ENCODE measurements at places on chromosomes 1 and 21.
A peak's percentile ranks its signal among the peaks of the same experiment; 100 is the strongest.

DNA sequence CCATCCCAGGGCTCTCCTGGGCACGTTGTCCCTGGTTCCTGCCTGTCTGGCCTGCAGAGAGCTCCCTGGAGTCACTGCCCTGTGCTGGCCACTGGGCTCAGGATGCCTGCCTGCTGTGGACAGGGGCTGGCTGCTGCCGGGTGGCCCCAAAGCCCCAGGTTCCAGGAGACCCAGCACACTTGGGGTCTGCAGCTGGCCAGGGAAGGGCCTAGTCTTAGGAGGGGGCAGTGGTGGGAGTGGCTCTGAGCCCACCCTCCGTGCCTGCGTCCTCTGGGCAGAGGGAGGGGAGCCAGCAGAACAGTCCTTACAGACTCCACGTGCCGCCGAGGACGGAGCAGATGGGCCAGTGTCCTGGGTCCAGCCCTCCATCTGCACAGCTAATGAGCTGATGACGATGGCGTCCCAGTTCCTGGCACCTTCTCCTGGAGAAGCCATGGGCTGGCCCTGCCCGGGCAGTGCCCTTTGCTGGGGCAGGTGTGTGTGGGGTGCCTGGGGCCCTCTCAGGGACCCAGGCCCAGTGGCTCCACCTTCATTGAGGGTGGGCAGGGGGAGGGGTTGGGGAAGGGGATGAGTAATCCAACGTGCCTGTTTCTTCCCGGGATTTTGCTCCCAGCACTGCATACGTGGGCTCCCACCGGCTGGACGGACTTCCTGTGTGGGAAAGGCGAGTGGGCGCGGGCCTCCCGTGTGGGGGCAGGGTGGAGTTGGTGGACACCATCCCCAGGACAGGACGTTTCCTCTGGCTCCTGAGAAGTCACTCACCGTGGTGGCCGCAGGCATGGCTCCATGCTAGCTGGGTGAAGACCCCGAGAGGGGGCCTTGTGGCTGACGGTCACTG, 6.8 kb upstream of the PLCH2 start:
- DNase-seq, result no peak

GRCh38 chr1:210252621-210253051, 20.0 kb downstream of the SERTAD4 start:
- DNase-seq, result no peak

- no peak for DNase-seq
Observed at GRCh38 chr1:118023199-118023598, 93.7 kb downstream of the WDR3 start.

DNA sequence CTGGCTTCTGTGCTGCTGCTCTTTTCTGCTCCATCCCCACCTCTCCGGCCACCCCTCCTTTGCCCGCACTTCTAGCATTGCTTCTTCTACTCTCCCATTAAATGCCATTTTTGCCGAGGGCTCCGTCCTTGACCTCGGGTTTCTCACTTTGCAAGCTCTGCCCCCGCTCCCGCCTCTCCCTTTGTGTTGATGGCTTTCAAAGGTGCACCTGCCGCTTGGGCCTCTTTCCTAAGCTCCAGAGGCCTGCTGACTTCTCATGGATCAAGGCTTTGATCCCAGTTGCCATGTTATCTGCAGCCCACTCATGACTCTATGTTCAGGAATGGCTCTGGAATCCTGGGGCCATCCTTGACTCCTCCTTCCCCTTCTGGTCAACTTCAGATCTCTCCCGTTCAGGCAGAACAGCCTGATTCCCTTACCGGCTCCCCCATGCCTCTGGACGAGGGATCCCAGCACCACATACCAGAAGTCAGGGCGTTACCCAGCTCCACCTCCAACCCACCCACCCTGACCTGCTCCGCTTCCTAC, 54.3 kb downstream of the TLR5 start:
- no peak for DNase-seq

- DNase-seq, result no peak
Observed at GRCh38 chr21:37358397-37358796, 8.2 kb upstream of the DYRK1A start.

- peak; percentile 62 for DNase-seq
Observed at GRCh38 chr1:221439747-221440501, 302.0 kb downstream of the DUSP10 start.

- DNase-seq, result no peak
Observed at GRCh38 chr1:21539933-21540332, 30.7 kb downstream of the ALPL start.

GRCh38 chr1:228261706-228262105, 53.9 kb downstream of the OBSCN start:
- DNase-seq, result no peak

DNA sequence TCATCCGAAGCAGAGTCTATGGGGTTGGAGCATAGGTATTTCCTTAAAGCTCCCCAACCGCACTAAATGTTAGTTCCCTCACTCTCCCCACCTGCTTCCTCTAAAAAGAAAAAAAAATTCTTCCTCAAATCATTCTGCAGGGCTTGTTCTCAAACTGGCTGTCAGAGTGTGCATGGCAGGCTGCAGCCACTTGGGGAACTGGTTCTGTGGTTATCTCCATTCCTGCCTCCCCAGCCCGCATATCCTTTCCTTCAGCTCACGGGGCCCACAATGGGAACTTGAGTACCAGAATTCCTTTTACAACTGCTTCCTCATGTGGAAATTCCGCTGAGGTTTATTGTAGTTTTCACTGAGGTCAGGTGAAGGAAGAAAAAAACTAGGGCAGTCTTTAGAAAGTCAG, 159.2 kb downstream of the PIGK start:
- DNase-seq, result no peak

- DNase-seq, result no peak
Observed at GRCh38 chr1:21655748-21656147, 13.4 kb downstream of the RAP1GAP start.

- DNase-seq, result no peak
Observed at GRCh38 chr1:85448358-85448757, 16.6 kb downstream of the DDAH1 start.

DNA sequence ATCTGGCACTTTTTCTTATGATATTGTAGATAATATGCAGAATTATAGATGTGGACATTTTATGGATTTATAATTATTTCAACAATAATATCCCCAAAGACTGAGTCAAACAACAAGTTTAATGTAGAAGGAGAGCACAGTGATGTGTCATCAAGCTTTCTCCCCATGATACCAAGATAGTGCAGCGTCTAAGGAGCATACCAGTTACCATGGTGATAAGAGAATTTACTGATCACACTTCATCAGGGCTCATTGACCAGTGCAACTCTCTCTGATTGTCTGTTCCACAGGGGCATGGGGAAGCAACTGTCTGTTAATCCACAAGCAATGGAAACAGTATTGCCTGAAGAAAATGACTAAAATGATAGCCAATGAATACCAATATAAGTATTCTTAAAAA, 209.6 kb upstream of the DPYD start:
- DNase-seq, result no peak

GRCh38 chr1:2861988-2862813, 60.7 kb upstream of the TTC34 start:
- DNase-seq, result no peak

GRCh38 chr1:189350983-189351616, 1126.6 kb downstream of the BRINP3 start:
- no peak for DNase-seq

DNA sequence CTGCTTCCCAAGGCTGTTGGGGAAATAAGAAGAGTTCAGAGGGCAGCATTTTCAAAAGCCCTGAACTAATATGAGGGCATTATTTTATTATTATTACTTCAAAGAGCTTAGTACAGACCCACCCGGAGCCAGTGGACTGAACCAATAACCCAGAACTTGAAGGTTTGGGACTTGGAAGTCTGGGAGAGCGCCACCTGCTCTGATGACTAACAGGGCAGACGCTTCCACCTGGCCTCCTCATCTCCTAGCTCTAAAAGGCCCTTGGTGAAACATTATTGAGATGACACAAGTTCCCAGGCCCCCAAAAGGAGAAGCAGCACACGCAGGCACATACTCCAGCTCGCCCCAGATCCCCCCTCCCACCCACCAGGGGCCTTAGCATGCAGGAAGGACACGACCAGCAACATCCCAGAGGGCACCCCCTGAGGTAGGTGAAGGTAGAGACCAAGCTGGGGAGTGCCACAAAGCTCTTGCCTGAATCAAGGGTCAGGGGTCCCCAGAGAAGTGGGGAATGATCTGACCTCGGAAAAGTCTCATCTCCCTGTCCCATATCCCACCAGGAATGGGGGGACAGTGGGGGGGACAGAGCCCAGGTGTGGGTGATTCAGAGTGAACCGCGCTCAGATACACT, 1.3 kb downstream of the DLGAP3 start:
- no peak for DNase-seq

GRCh38 chr1:30895382-30895943, 13.1 kb downstream of the SDC3 start:
- no peak for DNase-seq

GRCh38 chr1:218600968-218601367, 255.8 kb downstream of the TGFB2 start:
- DNase-seq, result no peak

DNA sequence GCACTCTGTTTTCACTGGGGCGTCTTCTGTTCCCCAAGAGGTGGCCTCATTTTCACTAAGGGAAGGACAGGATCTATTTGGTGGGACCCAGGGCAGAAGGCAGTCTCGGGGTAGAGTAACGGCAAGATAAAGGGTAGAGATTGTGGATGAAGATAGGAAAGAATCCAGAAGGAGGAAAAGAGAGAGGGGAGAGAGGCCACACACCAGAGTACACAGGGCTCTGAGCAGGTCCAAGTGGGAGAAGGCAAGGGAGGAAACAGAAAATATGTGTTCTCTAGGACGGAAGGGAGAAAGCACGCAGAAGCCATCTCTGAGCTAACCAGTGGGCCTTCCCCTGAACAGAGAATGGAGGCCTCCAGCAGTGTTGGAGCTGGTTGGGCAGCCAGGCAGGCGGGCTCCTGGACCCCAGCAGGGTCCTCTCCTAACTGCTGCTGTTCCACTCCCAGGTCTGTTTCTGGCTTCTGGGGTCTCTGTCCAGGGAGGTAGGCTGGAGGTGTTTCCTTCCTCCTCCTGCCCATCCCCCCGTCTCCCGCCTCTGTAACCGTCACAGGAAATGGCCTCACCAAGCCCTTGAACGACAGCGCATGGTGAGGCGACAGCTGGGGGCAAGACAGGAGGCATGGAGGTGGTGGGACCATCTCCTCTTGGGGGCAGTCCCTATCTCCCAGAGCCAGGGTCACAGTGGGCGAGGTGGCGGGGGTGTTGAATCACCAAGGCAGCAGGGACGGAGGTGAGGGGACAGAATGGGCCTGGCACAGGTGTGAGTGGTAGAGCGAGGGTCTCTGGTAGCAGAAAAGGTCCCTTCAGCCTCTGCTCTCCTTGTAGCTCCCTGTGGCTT, 649 bp downstream of the PTPN7 start:
- DNase-seq, result peak; percentile 54

- no peak for DNase-seq
Observed at GRCh38 chr1:108142773-108143394, 57.3 kb downstream of the SLC25A24 start.

DNA sequence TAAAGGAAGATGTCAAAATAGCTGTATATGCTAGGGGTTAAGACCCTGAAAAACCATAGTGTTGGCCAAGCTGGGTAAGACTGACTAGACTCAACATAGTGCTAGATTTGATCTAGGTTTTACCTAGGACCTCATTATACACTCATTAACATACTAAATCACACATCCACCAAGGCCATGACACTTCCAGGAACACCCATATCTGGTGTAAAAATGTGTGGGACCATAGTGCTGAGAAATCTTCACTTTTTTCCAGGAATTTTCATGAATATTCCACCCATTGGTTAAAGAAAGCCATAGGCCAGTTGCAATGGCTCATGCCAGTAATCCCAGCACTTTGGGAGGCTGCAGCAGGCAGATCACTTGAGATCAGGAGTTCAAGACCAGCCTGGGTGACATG, 34.0 kb upstream of the ACADM start:
- no peak for DNase-seq

- no peak for DNase-seq
Observed at GRCh38 chr21:35663856-35664606, 396.3 kb downstream of the SETD4 start.

- peak; percentile 26 for DNase-seq
Observed at GRCh38 chr1:64246294-64246917, 43.0 kb downstream of the UBE2U start.

All from CD4-positive, alpha-beta T cell treated with Interleukin-15 for 4 hours (primary cell).